ENCODE measurements at places on chromosomes 12 and 14. TPM values are rescaled to one million over a fixed set of nuclear protein-coding genes. Genes with fewer than 3 reads are reported as not detected.

The TAS2R7 gene
- not detected for total RNA-seq

The PSMA6 gene
- total RNA-seq = 248 TPM

The FLVCR2 gene
- total RNA-seq = 1.1 TPM

The LRRC23 gene
- 5.2 TPM for total RNA-seq

The HOXC13 gene
- not detected for total RNA-seq

The ERG28 gene
- total RNA-seq = 17.3 TPM

The LMNTD1 gene
- total RNA-seq = not detected

The DIO3 gene
- not detected for total RNA-seq

The NAA30 gene
- total RNA-seq = 16.3 TPM

The FANCM gene
- total RNA-seq = 15.6 TPM

The ABCC9 gene
- not detected for total RNA-seq

The MORN3 gene
- 3.5 TPM for total RNA-seq

The SERPINA4 gene
- not detected for total RNA-seq

The BCL2L14 gene
- 6.5 TPM for total RNA-seq

The OLR1 gene
- total RNA-seq = not detected

The P2RX2 gene
- not detected for total RNA-seq

The CD4 gene
- total RNA-seq = 227 TPM

The SPTB gene
- total RNA-seq = not detected

The PNMA1 gene
- total RNA-seq = 25.9 TPM

The PTPRQ gene
- total RNA-seq = not detected

The EML1 gene
- total RNA-seq = 0.12 TPM

The IFI27L1 gene
- 42.1 TPM for total RNA-seq

The OR4N5 gene
- total RNA-seq = not detected

The CCDC88C gene
- total RNA-seq = 187 TPM
